Activated CD4-positive, CD25-positive, alpha-beta regulatory T cell treated with anti-CD3 and anti-CD28 coated beads, Interleukin-2, amount 50 U/mL, for 72 hours (primary cell): ENCODE measurements at places on chromosomes 2 and 18.
A peak's percentile ranks its signal among the peaks of the same experiment; 100 is the strongest.

GRCh38 chr2:41698678-41699422, 349.0 kb upstream of the PKDCC start:
- no peak for DNase-seq

- DNase-seq = no peak
These were observed 1.3 kb downstream of the EIF4E2 start for GRCh38 chr2:232551776-232552175.

- no peak for DNase-seq
These were observed 52.3 kb upstream of the ROCK2 start for GRCh38 chr2:11396467-11397445.

- DNase-seq = no peak
These were observed 90.1 kb upstream of the ASB18 start for GRCh38 chr2:236354056-236354940.

DNA sequence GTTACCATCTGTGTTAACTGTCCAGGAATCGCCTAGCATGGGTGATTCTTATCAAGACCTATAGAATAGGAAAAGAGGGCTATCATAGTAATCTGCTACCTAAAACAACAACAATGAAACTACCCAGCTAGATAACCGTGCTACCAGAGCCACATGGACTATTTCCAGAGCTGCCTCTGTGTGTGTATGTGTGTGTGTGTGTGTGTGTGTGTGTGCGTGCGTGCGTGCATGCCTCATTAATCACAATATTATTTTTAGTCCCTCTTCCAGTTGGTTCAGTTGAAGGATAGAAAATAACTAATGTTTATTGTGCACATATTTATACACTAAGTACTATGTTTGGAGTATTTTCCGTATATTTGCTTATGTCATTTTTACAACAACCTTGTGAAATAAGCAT, 201.1 kb downstream of the SP3 start:
- DNase-seq = no peak

GRCh38 chr2:46170611-46171350, 126.4 kb upstream of the EPAS1 start:
- no peak for DNase-seq

- no peak for DNase-seq
These were observed 69.7 kb downstream of the COBLL1 start for GRCh38 chr2:164771897-164772296.

DNA sequence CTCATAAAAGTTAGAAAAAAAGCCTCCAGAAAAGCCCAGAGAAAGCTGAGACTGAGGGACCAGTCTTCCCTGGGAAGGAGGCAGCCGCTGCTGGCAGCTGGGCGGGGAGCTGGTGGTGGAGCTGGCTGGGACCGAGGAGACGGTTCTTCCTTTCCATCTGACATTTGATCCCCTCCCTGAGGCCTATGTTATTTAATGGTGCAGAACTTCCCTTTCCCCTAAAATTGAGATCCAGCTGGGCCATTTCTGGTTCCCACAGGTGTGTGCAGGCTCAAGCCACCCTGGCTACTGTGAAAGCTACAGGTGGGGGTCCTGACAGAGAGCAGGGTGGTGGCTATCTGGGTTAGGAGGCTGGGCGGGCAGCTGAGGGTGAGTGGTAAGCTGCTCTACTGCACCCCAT, 81.5 kb upstream of the FZD7 start:
- no peak for DNase-seq

DNA sequence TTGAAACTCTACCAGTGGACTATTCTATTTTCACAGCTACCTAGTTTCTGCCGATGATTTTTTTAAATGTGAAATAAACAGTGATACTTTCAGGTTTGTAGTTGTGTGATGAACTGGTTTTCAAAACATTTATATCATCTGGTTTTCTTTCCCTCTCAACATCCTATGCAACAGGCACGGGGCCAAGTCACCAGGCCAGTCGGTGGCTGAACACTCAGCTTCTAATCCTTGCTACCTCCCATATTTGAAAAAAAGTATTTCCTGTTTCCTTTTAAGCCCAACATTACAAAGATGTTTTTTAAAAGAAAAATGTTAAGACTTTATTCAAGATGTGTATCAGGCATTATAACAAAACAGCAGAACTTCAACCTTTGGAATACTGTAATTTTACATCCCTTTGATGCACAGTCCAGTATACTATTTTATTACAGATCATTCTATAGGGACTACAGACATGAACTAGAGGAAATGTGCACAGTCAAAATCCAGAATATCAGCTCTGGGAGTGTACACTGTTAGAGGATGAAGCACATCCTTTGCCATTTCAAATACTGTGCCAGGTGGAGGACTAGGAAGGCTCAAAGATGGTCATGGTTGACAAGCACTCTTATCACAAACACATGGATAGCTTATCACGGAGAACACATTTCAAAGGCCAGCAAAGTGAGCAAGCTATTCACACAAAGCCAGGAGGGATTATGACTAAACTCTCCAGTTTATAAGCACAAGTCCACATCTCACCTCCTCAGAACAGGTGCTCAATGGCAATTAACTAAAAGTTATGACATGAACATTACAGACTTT, 14.6 kb downstream of the MRPL35 start:
- DNase-seq = no peak

- no peak for DNase-seq
These were observed 144.3 kb upstream of the SMAD7 start for GRCh38 chr18:49094979-49095632.

- DNase-seq = no peak
These were observed 190.6 kb downstream of the RAD51AP2 start for GRCh38 chr2:17327649-17328048.

DNA sequence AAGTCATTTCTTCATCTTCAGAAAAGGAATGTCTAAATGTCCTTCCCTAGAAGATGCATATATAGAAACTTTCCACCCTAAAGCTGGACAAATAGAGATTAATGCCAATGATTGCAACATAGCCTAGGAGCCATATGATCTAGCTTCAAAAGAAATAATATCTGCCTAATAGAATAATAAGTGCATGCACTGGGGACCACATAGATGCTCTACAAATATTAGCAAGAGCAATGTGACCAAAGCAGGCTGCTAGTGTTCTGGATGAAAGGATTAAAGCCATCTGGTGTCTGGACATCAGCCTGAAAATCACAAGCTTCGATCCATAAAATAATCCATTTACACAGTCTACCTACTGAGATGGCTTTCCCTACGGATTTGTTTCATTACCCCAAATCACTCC, 280.1 kb upstream of the KLHL14 start:
- DNase-seq = no peak

- DNase-seq = no peak
These were observed 36.7 kb downstream of the RND3 start for GRCh38 chr2:150450765-150451164.

GRCh38 chr2:98822301-98823164, 91.6 kb upstream of the MGAT4A start:
- DNase-seq = peak; percentile 53

- no peak for DNase-seq
These were observed 153.5 kb downstream of the AGPS start for GRCh38 chr2:177545981-177546585.
